ENCODE measurements at places on chromosomes 1 and 21.

DNA sequence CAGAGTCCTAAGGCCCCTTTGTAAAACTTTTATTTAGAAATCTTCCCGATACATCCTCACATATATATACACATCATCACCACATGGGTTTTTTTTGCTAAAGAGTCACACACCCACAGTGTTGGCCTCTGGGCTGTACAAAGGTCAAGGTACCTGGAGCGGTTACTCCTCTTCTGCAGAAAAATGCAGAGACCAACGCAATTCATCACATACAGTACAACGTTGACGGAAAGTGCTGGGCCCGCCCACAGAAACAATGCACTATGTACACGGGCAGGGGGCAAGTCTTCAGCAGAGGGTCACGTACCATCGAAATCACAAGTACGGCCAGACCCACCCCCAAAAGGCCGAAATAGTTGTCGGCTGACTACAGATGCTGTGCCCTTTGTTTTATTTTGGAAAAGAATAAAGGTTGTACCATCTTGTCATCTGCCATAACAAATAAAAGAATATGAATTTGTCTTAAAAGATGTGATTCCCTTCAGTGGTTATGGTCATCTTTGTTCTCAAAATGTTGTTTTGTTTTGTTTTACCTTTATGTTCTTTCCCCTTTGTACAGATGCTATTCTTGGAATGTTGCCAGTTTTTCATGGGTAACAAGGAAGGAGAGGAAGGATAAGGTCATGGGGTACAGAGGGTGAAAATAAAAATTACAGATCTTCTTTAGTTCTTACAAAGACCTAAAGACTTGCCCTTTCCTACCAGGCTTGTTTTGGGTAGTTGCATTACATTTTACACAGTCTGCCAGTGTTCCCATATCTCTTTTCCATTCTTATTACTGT, 15.6 kb downstream of the TAL1 start:
- no peak for DNase-seq

GRCh38 chr1:30085811-30086770, 637.3 kb downstream of the MATN1 start:
- DNase-seq: no peak

DNA sequence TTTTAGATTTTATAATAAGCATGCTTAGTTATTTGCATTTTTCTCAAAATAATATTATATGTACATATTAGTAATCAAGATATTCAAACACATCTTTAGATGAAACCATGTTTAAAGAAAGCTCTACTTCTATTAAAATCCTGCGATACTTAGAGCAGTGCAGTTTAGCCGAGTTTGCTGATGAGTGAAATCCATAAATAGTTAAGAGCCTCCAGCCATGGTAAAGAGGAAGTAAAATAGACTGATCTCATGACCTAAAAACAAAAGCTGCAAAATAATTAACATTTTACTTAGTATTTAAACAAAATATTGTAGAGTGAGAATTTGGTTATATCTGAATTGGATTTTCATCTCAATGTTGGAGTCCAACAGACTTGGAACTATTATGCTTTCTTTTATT, 147.4 kb upstream of the NRIP1 start:
- no peak for DNase-seq

GRCh38 chr1:64137412-64137803, 66.0 kb upstream of the UBE2U start:
- DNase-seq: no peak
